Ammon's horn (tissue), 1 donor: ENCODE measurements at places on chromosomes 7 and 10.

GRCh38 chr7:122850528-122850927 is 35.7 kb downstream of the CADPS2 start:
- no peak for DNase-seq

- DNase-seq = no peak
These were observed 14.4 kb downstream of the SGPL1 start for GRCh38 chr10:70830164-70830563.

DNA sequence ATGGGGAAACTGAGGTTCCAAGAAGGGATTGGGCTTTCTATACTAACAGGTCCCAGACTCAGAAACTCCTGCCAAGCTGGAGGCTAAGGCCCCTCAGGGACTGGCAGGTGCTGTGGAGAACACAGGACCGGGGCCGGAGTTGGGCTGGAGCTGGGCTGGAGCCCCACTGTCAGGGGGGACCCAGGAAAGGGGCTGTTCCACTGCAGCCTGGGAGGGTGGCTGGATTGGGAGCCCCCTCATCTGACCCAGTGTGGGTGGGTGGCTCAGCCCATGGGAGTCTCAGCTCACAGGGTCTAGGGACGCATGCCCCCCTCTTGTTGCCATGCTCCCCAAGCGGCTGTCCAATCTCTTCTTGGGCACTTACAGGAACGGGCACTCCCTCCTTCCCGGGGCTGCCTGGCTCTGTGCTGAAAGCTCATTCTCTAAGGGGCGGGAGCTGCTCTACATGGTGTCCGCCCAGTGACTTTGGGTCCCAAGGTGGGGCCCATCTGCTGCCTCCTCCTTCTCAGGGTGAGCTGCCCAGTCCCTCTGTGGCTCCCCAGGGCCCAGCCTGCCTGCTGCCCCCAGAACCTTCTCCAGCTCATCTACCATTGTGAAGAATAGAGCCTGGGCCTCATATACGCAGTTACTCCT is 126.5 kb downstream of the MYL10 start:
- DNase-seq = no peak

GRCh38 chr7:110534241-110534931 is 556.5 kb upstream of the LRRN3 start:
- no peak for DNase-seq

DNA sequence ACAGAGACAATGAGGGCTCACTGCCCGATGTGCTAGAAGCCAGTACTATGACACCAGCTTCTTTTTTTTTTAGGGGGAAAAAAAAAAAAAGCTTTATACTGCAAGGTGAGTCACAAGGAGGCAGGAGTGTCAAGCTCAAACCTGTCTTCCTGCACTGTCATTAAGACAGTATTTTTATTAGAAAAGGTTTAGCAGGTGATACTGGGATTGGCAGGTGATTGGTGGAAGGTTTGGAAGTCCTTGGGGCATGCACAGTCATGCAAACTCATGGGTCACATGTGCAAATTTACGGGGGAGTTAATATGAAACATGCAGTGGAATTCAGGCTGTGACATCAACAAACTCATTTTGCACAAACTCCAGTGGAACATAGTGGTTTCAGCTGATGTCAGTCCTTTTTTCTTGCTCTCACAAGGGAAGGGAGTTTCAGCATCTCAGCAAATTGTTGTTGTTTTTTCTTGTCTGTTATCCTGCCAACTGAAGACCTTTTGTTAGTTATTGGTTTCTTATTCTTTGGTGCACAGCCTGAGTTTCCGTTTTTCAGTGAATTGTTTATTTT is 530.6 kb downstream of the ANKRD7 start:
- no peak for DNase-seq

DNA sequence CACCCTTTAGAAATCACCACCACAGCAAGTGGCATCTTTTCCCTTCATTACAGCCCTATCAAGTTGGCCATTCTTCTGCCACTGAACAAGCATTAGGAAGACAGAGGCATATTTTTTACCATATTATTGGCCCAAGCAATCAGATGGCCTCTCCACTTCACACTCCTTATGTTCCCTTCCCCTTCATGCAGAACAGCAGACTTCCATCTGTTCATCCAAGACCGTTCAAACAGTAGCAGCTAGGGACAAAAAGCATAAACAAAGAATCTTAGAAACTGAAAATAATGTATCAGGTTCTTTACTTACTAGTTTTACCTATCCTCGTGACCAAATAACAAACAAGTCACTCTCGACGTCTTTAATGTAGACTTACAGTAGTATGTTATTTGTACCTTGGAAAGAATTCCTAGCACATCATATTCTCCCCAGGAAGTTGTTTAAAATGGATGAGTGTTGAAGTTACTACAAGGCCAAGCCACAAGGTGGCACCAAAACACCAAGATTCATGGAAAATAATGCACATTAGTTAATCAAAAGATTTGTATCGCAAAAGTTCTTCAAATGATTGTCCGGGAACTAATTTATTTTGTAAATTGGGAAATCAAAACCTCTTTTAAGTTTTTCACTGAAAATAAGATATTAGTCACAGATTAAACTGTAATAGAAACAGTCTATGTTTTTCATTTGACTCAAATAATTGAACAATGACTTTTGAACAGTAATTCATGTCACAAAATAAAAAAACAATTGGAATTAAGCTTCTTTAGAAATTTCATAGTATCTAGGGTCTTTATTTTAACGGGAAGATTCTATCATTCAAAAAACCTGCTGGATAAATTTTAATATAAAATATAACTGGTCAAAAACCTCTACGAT is 112.1 kb downstream of the VPS41 start:
- DNase-seq = peak; percentile 81

DNA sequence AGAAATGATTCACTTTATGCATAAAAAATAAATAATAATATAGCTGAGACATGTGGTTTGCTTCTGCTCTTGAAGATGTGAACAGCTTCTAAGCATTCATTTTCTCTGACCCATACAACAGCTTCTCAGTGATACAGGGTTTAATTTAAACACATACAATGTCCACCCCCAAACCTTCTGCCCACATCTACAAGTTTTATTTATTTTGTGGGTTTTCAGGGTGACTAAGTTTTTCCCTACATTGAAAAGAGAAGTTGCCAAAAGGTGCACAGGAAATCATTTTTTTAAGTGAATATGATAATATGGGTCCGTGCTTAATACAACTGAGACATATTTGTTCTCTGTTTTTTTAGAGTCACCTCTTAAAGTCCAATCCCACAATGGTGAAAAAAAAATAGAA is 17.2 kb downstream of the INHBA start:
- DNase-seq = no peak

DNA sequence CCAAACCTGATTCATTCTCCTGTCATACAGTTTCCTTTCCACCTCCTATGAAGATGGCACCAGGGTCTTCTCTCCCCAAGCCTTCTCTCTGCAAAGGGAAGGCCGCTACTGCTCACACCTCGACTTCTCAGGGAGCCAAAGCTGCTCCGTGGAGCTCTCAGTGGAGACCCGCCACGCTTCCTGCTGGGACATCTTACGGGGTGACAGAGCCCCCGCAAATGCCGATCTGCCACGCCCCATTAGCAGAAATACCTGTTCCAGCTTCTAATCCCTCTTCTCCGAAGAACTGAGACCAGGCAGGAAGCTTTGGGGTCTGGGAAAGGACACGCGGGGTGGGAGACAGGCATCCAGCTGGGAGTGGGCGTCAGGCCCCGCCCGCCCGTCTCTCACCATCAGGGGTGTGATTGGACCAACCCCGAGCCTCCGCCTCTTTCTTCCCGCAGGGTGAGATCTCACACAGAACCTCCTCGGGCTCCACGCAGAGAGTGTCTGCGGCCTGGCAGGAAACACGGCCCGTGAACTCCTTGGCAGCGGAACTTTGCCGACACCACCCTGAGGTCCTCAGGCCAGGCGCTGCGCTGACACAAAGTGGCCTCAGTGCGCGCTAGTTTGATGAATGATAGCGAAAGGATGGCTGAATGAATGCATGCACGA is 12.0 kb upstream of the CALML5 start:
- no peak for DNase-seq

DNA sequence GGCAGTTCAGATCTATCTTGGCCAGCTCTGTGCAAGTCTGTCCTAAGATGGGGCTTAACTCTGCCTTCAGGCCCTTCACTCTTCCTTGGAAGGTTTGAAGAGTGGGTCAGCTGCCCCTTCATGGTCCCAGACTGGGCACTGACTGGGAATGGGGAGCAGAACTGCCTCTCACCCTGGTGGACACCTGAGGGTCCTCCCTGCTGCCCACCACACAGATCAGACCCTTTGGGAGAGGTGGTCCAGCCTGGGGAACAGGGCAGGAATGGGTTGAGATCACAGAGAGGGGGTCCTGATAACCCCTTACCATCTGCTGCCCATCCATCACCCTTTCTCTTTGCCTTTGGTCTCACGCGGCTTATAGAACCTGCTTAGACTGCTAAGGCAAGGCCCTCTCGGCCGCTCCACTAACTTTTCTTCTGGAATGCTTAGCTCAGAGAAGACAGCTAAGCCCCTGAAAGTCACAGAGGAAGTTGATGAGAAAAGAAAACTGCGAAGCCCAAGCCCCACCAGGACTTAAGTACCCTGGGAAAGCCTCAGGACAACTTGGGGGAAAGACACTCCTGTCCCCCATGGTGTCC is 402 bp upstream of the CDHR1 start:
- DNase-seq = no peak

DNA sequence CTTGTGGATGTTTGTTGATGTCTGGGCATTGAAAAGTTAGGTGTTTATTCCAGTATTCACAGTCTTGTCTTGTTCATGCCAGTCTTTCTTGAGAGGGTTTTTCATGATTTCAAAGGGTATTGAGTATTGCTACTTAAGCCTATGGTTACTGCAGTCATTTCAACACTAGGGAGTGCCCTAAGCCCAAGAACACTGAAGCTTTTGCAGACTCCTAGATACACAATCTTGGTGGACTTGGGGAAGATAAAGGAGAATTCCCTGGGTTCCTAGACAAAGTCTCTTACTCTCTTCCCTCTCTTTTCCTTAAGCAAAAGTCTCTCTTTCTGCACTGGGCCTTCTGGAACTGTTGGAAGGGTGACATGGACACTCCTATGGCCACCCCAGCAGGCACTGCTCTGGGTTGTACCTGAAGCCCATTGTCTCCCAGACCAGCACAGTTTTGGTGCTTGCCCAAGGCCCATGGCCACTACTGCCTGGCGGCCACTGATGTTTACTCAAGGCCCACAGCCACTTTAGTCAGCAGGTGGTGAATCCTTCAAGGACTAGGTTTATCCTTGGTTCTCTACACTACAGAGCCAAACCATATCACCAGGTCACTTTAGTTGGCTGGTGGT is 24.9 kb downstream of the SAMD9 start:
- DNase-seq = no peak

DNA sequence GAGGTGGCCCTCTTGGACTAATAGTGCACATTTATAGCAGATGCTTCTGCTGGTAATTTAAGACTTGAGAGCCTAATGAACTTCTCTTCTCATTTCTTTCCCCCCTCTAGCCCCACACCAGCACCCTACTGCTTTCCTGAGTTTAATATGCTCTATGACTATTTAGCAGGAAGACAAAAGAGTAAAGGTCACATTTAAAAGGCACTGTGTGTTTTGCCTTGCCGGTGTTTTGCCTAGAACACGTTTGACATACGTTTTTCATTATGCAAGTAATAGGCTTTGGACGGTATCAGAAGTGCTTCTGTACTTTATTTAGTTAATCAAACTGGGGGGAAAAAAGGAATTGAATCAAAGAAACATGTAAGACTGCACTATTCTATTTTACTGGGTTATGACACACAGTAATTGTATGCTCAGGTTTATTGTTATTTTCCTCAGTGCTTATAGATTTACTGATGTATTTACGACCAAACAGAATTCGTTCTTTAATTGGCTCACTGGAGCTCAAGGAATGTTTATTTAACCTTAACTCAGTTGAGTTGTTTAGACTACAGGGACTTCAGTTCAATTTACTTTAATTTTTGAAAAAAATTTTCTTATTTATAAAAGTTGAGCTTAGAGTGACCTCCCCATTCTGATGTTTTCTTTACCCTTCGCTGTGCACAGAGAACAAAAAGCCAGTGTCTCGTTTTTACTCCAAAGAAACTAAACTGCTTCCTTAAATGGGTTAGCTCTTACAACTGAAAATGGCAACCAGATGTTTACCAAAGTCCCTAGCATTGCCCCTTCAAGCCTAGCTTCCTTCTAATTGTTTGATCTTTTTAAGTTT is 35.4 kb downstream of the CPED1 start:
- DNase-seq = no peak

GRCh38 chr10:35378541-35379210 is 42.4 kb downstream of the CCNY start:
- no peak for DNase-seq

GRCh38 chr7:148687555-148687954 is 11.1 kb upstream of the CUL1 start:
- DNase-seq = no peak

DNA sequence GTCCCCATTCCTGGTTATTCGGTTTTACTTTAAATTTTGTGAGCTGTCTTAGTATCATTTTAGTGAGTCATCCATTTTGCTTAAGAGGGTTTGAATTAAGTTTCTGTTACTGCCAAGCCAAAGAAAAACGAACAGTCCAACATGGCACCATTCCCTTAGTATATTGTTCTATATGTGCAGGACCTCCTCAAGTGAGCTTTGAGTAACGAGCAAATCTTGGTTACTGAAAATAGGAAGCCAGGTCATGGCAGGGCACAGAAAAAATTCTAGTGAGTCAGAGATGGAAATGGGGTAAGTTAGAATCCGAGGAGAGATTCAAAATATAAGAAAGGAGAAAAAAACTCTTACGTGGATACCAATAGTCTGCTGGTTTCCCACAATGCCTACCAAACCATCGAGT is 292.9 kb downstream of the BAMBI start:
- no peak for DNase-seq

DNA sequence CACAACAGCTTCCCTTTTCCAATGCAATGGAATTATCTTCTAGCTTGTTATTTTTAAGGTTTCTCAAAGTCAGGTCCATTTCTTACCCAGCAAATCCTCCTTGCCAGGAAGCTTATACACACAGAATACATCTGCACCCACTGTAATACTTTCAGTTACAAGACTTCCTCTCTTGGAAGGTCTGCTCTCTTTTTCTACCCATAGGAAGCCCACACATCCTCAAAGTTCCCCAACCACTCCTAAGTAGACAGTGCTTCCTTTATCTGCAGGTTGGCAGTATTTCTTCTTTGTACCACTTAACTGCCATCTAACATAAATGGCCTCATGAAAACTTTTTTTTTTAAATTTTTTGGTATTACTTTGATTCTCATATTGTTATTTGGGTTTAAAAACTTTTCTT is 155.6 kb downstream of the TAX1BP1 start:
- DNase-seq = peak; percentile 29

DNA sequence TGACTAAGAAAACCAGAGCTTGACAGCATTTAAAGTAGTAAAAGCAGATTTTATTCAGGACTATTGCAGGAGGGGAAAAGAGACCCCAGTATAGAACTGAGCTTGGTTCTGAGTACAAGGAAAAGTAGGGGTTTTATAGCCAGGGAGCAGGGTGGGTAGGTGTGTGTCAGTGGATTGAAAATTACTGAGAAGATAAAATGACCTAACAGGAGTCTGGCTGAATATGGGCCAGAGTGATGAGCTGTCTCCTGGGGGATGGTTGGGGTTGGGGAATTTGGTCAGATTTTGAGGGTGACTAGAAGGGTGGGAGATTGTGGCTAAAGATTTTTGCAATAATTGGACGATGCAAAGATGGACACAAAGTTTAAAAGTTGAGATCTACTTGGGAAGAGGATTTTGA is 114.0 kb downstream of the ST7 start:
- DNase-seq = no peak

GRCh38 chr10:4721999-4722753 is 103.8 kb upstream of the AKR1E2 start:
- no peak for DNase-seq

GRCh38 chr7:140607441-140607989 is 33.1 kb downstream of the DENND2A start:
- peak; percentile 94 for DNase-seq

- no peak for DNase-seq
These were observed 6.1 kb upstream of the PDGFA start for GRCh38 chr7:525740-526139.
